NCI-H187 (cell line): ENCODE measurements at places on chromosomes 7 and 10.

GRCh38 chr10:101297901-101298486, 56.0 kb upstream of the BTRC start:
- DNase-seq, result no peak

DNA sequence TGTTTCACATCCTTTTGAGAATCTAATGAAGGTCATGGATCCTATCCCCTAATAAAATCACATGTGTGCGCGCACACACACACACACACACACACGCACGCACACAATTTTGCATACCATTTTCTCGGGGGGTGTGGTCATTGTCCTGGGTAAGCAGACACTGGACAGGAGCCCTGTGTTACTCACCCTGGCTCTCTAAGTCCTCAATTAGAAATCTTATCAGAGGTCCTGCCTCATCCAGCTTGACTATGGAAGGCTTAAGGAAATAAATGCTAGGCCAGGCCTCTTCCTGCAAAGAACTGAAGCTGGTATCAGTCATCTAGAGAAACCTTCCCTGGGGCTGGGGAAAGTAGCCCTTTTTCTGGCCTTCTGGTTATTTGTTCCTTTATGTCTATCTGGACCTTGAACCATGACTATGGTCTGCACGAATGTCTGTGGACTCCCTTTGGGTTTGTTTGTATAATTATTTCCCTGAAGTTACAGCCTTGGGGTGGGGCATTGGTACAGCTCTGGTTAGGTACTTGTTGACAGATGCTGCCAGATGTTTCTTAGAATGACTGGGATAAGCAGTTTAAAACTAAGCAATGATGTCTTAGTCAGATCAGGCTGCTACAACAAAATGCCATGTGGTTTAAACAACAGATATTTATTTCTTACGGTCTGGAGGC, 208.5 kb downstream of the CCDC3 start:
- no peak for DNase-seq

GRCh38 chr7:142797391-142798377, 26.9 kb downstream of the PRSS2 start:
- no peak for DNase-seq

DNA sequence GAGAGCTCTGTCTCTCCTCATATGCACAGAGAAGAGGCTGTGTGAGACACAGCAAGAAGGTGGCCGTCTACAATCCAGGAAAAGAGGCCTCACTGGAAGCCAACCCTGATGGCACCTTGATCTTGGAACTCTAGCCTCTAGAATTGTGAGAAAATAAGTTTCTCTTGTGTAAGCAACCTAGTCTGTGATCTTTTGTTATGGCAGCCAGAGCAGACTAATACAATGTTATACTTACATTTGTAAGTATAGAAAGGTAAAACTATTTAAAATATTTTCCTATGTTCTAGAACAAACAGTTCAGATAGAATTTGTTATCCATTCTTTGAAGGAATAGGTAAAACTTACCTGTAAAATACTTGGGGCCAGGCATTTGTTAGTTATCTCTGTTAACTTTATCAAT, 53.3 kb downstream of the LRMDA start:
- DNase-seq, result no peak
